RPMI7951 (cell line): ENCODE measurements at places on chromosomes 2 and 18. TPM values are rescaled to one million over a fixed set of nuclear protein-coding genes. Genes with fewer than 3 reads are reported as not detected.

TMEM200C gene
- total RNA-seq: not detected in 2 replicates

ITGA4 gene
- 78.1 and 89.6 TPM in 2 replicates for total RNA-seq

TMEFF2 gene
- 0.10 and 0.12 TPM in 2 replicates for total RNA-seq

B3GNT7 gene
- total RNA-seq: 0.49 and 0.60 TPM in 2 replicates

ERMN gene
- total RNA-seq: not detected in 2 replicates
